Stimulated activated CD4-positive, alpha-beta T cell treated with anti-CD3 and anti-CD28 coated beads, Interleukin-2, amount 100 ng/mL, for 4 hours (primary cell): ENCODE measurements at places on chromosomes 1 and 21.

GRCh38 chr1:85449356-85449755 lies 15.6 kb downstream of the DDAH1 start:
- no peak for DNase-seq

DNA sequence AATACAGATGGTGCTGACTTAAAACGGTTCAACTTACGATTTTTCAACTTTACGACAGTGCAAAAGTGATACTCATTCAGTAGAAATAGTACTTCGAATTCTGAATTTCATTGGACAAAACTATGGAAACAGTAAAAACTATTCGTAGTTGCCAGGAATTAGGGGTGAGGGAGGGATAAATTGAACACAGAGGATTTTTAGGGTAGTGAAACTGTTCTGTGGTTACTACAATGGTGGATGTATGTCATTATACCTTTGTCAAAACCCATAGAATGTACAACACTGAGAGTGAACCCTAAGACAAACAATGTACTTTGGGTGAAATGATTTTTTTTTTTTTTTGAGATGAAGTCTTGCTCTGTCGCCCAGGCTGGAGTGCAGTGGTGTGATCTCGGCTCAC lies 7.5 kb downstream of the DDR2 start:
- DNase-seq = no peak

- peak; percentile 59 for DNase-seq
These were observed 1.7 kb upstream of the ADAR start for GRCh38 chr1:154609398-154610380.

GRCh38 chr1:174534789-174535188 lies 87.0 kb downstream of the GPR52 start:
- no peak for DNase-seq

DNA sequence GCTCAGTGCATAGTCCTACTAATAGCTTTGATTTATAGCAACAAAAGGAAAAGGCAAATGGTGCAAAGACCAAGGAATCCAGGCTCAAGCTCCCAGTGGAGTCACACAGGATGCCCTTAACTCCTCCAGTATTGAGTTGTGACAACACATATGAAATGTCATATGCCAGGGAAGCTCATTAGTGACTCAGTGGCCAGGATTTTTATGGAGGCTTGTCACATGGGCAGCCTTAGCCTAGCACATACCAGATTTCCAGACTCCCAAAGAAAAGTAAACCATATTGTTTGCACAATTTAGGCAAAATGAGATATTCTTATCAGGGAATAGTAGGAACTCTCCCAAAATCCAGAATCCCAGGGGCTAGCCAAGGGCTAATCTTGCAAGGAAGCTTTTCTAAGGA lies 129.2 kb downstream of the MAGI3 start:
- DNase-seq = no peak
